COR-L47 (cell line): ENCODE measurements at places on chromosomes 7 and 10.
A peak's percentile ranks its signal among the peaks of the same experiment; 100 is the strongest.

- DNase-seq = no peak
These were observed 157.6 kb upstream of the SEMA3E start for GRCh38 chr7:83806538-83806937.

GRCh38 chr7:148121401-148121800 lies 469.2 kb upstream of the C7orf33 start:
- no peak for DNase-seq

GRCh38 chr10:5643346-5644067 lies 22.9 kb downstream of the ASB13 start:
- DNase-seq = no peak

DNA sequence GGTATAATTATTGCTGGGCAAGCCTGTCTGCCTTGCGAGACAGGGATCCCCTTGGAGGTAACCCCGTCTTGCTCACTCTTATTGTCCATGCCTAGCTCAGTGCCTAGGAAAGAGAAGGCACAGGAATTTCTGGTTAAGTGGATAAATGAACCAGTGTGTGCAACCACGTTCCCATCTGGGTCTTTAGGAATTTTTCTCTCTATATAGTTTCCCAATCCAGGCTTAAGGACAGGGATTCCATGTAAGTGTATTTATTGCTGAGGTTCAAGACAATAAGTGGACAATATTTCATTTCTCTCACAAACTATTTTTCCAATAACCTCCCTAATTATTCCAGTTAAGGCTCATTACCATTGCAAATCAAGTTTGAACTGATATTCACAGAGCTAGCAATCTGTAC lies 8.9 kb upstream of the ADAM12 start:
- no peak for DNase-seq

DNA sequence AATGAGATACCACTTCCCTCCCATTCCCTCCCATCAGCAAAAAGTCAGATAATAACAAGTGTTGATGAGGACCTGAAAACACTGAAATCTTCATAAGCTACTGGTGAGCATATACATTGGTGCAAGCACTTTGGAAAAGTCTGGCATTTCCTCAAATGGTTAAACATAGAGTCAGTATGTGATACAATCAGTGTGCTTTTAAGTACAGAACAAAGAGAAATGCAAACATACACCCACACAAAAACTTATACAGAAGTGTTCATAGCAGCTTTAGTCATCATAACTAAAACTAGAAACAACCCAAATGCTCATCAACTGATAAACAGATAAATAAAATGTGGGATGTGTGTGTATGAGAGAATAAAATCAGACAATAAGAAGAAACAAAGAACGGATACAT lies 261.9 kb downstream of the ELMO1 start:
- no peak for DNase-seq

DNA sequence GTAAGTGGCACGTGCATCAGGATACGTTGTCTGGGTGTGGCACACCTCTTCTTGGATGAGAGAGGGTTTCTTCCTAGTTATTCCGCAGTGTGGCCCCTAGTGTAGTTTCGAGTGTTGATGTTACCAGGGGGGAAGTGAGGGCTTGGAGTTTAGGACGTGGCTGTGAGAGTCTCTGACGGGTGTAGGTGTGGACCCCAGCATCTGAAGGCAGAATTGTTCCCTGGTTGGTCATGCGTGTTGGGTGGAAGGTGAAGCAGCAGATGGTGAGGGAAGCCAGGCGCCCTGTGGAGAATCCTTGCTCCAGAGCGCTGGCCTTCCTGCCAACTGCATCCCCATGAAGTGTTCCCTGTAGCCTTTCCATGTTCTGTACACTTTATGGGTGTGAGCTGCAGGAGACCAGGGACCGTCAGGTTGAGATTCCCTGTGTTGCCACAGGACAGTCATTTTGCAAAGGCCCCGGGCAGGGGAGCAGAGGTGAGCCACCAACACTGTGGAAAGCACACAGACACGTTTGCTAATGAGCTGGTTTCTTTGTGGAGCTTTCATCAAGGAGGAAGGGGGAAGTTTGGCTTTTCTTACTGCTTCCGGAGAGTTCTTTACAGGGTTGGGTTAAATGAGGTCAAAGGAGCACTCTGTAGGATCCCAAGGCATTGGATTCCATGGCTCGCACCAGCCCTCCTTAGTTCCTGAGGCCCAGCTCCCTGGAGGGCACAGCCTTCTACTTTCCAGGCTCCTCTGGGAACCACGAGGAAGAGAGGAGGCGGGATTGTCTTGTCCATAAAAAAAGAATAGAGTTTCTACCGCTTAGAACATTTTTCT lies 32.0 kb downstream of the TSPAN14 start:
- DNase-seq = no peak

DNA sequence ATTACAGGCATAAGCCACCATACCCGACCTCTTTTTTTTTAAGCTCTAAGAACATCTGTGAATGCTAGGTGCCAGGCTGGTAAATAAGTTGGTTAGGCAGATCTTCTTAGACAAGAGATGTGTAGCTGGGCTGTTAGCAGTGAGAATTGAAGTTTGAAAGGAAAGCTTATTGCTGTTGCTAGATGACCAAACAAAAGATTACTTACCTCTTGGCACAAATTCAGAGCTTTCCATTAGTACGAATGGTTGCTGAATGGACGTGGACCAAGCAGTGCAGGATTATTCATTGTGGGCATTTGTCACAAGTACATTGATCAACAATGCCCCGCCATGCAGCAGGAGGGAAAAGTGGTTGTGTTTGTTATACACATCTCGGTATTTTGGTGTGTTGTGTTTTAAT lies 131.2 kb downstream of the GFRA1 start:
- peak; percentile 25 for DNase-seq

- no peak for DNase-seq
These were observed 30.3 kb downstream of the GBX1 start for GRCh38 chr7:151137076-151137675.

DNA sequence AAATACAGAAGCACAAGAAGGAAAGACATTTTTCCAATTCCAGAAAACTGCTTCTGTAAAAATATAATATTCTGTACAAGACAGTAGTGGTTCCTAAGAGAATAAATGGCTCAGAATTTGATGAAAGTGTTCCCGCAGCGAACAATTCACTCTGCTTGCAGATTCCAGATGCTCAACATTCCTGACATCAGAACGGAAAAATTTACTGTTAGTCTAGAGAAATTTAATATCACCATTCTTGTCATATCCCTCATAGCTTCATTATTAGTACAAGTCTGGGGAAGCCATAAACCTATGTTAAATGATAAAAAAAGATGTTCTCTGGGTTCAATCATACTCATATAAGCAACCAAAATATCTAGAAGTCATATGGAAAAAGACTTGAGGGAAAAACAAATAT lies 83.6 kb downstream of the MPP7 start:
- DNase-seq = no peak

- DNase-seq = no peak
These were observed 15.9 kb upstream of the PFKFB3 start for GRCh38 chr10:6186894-6187256.

DNA sequence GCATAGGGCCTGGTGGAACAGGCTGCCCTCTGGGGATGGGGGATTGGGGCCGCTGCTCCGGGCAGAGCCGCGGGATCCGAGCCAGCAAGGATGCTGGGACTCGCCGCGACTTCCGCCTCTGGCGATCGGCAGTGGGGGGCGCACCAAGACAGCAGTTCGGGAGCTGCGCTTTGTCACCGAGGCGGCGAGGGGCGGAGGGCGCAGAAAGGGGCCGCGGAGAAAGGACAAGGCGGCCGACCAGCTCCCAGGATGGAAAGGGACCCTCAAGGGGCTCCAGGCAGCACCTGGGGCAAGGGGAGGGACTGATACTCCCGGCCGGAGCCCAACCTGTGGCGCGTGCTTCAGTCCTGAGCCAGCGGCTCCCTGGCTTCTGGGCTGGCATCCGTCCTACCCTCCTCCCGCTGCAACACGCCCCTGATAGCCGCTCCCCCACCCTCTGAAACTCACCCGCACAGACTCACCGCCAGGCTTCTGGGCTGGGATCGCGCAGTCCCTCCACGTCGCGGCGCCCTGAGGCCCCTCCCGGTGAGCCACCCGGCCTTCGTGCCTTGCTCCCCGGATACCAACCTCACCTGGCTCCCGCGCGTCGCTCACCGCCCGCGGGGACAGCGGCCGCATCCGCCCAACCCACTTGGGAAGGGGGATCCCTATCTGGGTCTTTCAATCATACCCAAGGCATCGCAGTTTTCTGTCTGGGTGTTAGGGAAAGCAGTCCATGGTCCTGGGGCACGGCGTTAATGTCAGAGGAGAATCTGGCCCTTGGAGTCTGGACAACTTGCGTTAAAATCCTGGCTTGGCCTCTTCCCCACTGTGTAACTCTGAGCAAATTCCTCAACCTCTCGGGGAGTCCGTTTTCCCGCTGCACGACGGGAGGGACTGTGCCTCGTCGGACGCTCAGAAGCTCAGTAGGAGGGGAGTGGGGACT lies 7.0 kb upstream of the EVX1 start:
- peak; percentile 77 for DNase-seq
